AG04450 (cell line): ENCODE measurements at places on chromosomes 7 and 10. TPM values are rescaled to one million over a fixed set of nuclear protein-coding genes. Genes with fewer than 3 reads are reported as not detected.

- DNase-seq = no peak
Measured at GRCh38 chr7:150322833-150323681, at the start of the genes ACTR3C and LRRC61. Gene ACTR3C, minus strand, starts transcription at chr7:150323545. Its CDS starts 28,249 bp downstream, at chr7:150295296. Gene LRRC61, plus strand, starts transcription at chr7:150323355. Its CDS starts 13,507 bp downstream, at chr7:150336862.

- DNase-seq = no peak
Measured at GRCh38 chr10:124722798-124723783, 21.1 kb downstream of the FAM53B start.

DNA sequence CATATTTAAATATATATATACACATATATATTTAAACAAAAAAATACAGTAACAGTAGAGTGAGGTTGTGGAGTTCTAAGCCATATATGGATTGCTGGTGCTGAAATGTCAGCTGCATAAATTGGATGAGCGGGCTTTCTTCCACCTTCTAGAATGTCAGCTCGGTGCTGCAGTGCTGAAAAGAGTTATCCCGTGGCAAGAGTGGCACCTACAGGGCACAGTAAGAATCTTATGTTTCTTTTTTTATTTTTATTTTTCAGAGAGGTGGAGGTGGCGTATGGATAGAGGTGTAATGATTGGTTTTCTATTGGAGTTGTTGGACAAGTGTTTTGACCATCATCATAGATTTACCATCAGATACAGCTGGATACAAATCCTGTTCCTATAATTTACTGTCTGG is 86.2 kb upstream of the DYNC1I1 start:
- peak; percentile 11 for DNase-seq

DNA sequence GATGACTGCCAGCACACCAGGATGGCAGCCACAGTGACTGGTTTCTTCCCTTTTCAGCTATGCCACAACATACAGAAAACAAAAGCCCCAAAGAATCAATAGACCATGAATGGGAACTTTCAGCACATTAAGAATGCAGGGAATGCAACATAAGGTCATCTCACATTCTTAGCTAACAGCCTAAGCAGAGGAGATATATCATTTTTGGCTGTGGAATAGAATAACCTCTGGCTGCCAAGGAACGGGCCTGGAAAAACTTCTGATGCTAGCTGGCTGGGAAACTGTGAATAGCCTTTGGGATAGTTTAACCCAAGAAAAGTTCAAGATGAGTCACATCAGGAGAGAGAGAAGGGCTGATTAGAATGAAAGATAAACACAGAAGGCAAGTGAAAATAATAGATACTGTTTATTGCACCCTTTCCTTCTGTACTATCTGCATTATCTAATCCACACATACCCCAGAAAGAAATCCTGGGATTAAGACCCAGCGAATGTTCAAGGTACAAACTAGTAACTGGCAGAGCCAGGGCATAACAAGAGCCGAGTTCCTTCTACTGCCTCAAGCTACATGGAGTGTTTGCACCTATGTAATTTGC is 169.2 kb downstream of the SEMA3A start:
- DNase-seq = peak; percentile 84

GRCh38 chr7:19102884-19103283 is 14.6 kb downstream of the TWIST1 start:
- DNase-seq = no peak

Gene UCMA
- polyA plus RNA-seq = not detected in 2 replicates

Gene CARD11
- 1.2 TPM in 2 replicates for polyA plus RNA-seq

Gene KCNH2
- polyA plus RNA-seq = 1.3 and 2.0 TPM in 2 replicates

Gene LEP
- polyA plus RNA-seq = not detected in 2 replicates

DNA sequence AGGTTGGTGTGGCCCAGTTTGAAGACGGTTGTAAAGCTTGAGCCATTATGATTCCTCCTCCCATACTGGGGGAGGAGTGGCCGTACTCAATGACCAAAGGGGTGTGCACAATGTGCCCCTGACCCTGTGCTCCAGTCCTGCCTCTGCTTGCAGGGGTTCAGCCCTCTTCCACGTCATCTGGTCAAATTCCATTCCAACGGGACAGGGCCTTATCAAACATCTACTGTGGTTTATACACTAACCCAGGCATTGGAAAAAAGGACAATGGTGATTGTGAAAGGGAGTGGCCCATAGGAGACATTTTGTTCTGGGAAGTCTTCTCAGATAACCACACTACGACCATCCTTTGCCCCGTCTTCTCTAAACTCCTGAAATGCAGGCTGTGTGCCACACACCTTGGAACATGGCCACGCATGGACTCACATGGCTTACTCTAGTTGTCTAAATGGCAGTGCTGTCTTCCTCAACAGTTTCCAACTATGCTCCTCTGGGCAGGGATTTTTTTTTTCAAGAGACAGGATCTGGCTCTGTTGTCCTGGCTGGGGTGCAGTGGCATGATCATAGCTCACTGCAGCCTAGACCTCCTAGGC is 103.0 kb downstream of the JCAD start:
- DNase-seq = no peak

Gene EGR2
- 0.57 and 0.61 TPM in 2 replicates for polyA plus RNA-seq

Gene TMEM196
- polyA plus RNA-seq = not detected in 2 replicates
